Neural progenitor cell (in vitro differentiated cells): ENCODE measurements at places on chromosomes 1 and 21. TPM values are rescaled to one million over a fixed set of nuclear protein-coding genes. Genes with fewer than 3 reads are reported as not detected.

DNA sequence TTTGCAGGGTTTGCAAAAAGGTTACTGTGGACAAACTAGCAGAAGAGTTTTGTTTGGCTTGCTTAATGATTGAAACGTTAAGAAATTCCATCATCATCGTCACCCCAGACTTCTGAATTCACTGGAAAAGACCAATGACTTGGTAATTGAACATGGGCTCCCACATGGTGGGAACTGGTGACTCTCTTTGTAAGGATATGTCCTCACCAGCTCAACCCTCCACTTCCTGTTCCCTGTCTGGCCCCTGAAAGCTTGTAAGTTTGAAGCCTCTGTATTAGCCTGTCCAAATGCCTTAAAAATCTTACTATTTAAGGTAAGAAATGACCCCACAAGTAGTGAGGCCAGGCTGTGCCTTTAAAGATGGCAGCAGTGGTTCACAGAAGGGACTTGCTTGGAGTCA is 9.7 kb downstream of the SYT6 start:
- no peak for DNase-seq

DNA sequence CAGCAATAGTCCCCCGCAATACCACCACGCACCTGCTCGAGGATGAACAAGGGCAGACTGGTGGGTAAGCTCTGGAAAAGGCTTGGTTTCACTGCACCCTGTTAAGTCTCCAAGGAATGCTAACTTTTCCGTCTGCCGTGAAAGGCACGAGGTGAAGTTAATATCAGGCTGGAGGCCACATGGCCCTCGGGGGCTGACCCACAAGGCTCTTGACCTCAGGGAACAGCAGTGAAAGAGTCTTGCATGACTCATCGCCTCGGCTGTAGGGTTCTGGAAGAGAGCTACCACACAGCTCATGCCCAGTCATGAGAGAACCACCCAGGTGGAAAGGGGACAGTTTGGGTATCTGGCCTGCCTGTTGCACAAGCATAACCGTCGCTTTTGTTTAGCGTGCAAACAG is 24.7 kb downstream of the SCCPDH start:
- DNase-seq: no peak

DNA sequence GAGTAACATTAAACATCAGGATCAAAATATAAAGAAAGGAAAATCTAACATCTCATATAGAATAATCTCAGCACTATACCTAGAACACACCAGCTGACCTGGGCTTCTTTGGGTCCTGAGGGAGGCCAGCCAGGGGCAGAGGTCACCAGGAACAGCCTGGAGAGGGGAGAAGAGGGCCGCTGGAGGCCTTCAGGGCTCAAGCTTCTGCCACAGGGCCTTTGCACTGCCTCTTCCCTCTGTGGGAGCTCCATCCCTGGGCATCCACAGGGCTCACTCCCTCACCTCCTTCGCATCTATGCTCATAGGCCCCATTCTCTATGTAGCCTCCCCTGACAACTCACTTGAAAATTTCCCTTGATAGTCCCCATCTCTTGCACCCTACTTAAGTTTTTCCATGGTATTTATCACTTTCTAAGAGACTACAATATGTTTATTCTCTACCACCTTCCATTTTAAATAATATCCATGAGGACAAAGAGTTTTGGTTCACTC is 73.9 kb downstream of the HIVEP3 start:
- no peak for DNase-seq

- no peak for DNase-seq
These were observed 4.3 kb downstream of the MGST3 start for GRCh38 chr1:165635329-165635728.

DNA sequence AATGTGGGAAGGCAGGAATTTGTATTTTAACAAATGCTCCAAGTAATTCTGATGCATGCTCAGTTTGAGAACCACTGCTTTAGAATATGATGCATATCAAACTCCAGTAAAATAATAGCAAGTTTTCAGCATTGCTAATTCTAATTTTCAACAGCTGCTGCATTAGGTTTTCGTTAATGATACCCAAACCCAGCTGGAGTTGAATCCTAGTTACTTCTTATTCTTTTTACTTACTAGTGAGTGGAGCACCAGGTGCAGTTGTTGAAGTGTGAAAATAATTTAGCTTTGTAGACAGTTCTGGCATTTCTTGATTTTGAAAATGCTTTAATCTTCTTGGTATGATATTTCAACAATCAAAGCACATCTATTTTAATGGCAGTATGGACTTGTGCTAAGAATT is 138.5 kb downstream of the HS2ST1 start:
- DNase-seq: no peak

DNA sequence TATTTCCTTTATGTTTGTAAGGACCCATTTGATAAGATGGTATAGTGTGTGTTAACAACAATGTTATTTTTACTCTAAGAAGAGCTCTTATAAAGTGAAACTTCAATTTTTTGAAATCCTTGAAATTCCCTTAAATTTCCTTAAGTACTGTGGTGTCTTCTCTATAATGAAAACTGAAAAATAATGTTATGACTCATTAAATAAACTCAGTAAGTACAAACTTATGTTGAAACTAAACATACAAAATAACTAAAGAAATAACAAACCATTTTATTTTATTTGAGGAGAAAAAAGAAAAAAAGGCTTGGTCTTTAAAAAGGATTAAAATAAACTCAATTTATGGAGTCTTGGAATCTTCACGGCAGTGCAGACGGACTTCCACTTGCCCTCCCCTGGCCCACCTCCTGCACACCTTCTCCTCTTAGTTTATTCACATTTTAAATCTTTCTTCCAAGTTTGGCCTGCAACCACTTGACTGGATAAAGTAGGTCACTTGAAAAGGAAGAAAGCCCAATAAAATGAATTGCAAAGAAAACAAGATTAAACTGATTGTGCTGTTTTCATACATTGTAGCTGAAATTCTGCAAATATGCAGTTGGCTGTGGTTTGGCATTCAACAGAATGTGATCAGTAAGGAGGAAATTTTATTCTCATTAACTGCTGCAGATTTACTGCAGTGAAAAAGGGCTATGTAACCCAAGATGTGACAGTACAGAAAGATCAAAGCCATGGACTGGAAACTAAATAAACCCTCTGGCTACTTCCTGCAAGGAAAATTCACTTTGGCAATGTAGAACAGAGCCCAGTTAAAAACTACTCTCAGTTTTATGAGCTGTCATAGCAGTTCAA is 48.5 kb upstream of the SCYL3 start:
- no peak for DNase-seq

GRCh38 chr1:230208619-230209261 is 141.7 kb downstream of the GALNT2 start:
- no peak for DNase-seq

The CELA2B gene
- not detected in 2 replicates for total RNA-seq

The RAB7B gene
- 0.22 TPM in 1 of 2 replicates, not detected in the other for total RNA-seq
